ENCODE measurements at places on chromosomes 2 and 18. TPM values are rescaled to one million over a fixed set of nuclear protein-coding genes. Genes with fewer than 3 reads are reported as not detected.

The SLC19A3 gene
- 1.2 TPM for total RNA-seq

The PTPRN gene
- total RNA-seq, result 0.09 TPM

The BUB1 gene
- 9.0 TPM for total RNA-seq

The FOXD4L1 gene
- total RNA-seq, result 0.13 TPM

The DSC1 gene
- under 0.01 TPM for total RNA-seq

The PRKAG3 gene
- total RNA-seq, result 19.3 TPM

DNA sequence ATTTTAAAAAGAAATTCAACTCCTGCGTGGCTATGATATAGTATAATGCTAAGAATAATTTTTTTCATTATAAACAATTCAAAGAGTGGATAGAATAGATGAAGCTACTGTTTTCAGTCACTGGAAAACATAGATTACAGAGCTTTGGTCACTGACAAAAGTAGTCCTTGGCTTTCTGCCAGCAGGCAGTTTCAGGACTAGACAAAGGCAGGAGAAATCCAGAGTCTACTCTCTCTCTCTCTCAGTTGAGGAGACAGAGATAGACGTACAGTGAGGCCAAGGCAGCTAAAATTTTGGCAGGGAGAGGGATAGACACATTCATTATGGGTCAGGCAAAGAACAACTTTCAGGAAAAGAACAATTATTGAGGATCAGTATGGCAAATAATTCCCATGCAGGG is 491.4 kb upstream of the CRIM1 start:
- DNase-seq, result peak; percentile 57

- no peak for DNase-seq
Measured at GRCh38 chr2:26700078-26700477, 7.6 kb downstream of the KCNK3 start.

DNA sequence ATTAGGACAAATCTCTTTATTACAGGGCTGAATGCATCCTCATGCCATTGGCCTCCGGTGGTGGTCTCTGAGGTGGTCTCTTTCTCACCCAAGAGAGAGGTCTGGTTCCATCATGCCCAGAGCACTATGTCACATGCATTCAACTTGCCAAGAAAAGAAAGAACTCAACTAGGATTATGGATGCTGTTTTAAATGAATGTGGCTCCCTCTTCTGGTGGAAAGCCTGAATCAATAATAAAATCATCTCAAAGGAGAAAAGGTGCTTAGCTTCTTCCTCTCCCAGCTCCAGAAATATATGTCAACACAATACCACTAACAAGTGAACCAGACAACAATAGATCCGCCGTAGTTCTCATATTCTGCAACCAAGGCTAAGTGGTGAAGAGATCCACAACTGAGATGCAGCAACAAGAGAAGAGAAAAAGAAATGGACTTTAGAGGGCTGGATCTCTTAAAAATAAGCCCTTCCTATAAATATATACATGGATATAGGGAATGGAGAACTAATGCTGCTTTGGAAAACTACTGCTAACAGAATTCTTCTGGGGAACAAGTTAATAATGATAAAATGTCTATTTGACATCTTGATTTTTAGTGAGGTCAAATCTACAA is 396.8 kb downstream of the NCKAP5 start:
- DNase-seq, result peak; percentile 81

- no peak for DNase-seq
Measured at GRCh38 chr2:110802208-110802932, 70.0 kb downstream of the ACOXL start.

GRCh38 chr18:706405-706804 is 6.0 kb downstream of the ENOSF1 start:
- DNase-seq, result no peak

DNA sequence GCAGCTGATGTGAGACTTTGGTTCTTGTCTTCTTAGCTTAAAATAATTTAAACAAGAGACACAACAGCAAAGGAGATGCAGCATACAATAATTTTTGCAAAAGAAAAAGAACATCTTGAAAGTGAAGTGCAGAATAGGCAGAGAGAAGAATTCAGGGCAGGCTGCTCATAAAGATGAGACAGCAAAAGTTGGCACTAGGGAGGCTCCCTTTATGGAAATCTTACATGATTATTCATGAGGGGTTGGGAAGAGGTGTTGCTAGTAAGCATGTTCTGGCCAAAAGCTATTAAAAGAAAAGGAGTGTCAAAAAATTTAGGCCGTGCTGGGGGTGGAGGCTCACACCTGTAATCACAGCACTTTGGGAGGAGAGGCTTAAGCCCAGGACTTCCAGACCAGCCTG is 4.2 kb upstream of the ALPP start:
- DNase-seq, result no peak

DNA sequence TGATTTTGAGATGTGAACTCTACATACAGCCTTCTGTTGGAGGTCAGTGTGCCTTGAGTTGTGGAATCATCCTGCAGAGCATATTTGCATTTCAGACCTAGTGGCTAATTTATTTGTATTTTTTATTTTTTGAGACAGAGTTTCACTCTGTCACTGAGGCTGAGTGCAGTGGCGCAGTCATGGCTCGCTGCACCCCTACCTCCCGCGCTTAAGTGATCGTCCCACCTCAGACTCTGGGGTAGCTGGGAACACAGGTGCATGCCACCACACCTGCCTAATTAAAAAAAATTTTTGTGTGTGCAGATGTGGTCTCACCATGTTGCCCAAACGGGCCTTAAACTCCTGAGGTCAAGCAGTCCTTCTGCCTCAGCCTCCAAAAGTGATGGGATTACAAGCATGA is 104.4 kb downstream of the ASXL3 start:
- no peak for DNase-seq

DNA sequence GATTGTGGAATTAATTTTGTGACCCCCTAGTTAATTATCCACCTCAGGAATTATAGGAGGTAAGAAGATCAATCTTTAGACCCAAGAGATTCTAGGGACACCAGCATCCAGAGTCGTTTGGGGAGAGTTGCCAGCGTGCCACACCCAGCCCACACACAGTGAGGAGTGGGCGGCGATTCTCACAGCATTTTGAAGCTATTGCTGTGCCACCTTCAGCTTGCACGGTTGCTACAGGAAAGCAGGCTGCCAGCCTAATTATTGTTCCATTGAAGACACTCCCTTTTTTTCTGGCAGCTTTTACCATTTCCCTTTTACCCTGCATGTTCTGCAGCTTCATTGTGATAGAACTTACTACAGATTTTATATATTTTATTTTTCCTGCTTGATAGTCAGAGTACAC is 13.1 kb upstream of the MYL12A start:
- DNase-seq, result no peak

GRCh38 chr2:178761759-178762371 is 45.4 kb downstream of the TTN start:
- DNase-seq, result peak; percentile 51

DNA sequence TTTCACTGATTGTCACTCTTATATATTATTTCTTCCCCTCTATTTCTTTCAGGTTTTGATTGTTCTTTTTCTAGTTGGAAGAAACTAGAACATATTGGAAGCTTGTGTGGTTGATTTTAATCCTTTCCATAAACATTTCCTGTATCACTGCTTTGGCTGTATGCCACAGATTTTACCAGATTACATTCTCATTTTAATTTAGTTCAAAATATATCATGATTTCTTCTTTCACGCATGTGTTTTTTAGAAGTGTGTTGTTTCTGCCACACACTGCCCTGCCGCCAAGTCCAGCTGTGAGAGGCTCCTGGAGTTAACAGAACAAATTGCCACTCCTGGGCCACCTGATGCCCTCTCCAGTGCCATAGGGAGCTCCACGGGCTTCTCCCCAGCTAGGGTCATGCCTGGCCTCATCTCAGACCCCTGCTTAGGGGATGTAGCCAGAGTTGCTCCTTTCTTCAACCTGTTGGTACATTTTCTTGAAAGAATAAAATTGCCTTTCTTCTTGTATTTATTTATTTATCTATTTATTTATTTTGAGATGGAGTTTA is 206.2 kb upstream of the COPS8 start:
- DNase-seq, result no peak

DNA sequence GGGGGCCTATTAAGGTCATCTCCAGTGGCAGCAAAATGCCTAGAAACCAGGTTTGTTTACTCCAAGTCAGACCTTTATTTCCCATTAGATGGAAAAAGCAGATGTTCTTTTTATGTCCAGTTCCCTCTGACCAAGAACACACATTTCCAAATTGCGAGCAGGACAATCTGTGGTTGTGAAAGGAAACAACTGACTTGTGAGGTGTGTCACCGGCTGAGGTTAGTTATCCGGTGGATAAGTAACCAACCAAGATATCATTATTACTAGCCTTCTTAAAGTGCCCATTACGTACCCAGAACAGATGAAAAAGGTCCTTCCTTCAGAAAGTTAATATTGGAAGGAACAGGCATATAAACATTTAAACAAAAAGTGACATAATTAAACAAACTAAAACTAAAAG is 112.9 kb downstream of the THADA start:
- peak; percentile 80 for DNase-seq

GRCh38 chr2:33213648-33214047 is 262.8 kb upstream of the RASGRP3 start:
- DNase-seq, result no peak

- DNase-seq, result peak; percentile 56
Measured at GRCh38 chr2:75403991-75404428, 156.7 kb downstream of the EVA1A start.

DNA sequence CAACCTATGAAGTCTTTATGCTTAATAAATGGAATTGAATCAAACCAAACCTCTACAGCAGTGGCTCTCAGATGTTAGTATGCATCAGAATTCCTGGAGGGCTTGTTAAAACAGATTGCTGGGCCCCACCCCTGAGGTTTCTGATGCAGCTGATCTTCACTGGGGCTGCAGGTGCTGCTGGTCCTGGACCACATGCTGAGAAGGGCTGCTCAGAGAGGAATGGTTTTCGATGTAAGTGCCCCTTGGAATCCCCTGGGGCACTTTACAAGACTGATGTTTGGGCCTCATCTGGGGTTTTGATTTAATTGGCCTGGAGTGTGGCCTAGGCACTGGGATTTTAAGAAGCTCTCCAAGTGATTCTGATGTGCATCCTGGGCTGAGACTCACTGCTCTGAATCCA is 403.8 kb upstream of the HS6ST1 start:
- DNase-seq, result no peak

GRCh38 chr2:57314682-57315081 is 731.9 kb upstream of the VRK2 start:
- DNase-seq, result no peak

- no peak for DNase-seq
Measured at GRCh38 chr2:64641599-64641998, 12.1 kb downstream of the SERTAD2 start.

GRCh38 chr2:241936457-241937133 is 67.1 kb downstream of the RTP5 start:
- no peak for DNase-seq

GRCh38 chr2:8580316-8581233 is 101.3 kb upstream of the ID2 start:
- no peak for DNase-seq

GRCh38 chr2:73740767-73741166 is 3.6 kb upstream of the TPRKB start:
- DNase-seq, result no peak

- DNase-seq, result peak; percentile 87
Measured at GRCh38 chr18:67600181-67601180, 84.0 kb upstream of the DSEL start.

DNA sequence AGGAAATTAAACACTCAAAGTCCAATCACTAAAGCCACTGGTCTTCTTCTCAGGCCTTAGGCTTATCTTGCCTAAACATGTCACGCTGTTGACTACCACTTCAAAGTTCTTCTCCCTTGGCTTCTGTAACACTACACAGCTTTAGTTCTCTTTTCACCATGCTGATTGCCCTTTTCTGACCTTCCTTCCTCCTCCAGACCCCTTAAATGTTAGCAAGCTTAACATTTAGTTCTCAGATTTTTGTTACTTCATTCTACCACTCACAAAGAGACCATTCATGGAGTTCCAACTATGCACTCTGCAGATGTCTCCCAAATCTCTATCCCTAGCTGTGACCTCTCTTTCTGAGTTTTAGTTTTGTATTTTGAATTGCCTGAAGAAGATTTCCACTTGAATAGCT is 64.4 kb downstream of the TTC21B start:
- DNase-seq, result no peak

DNA sequence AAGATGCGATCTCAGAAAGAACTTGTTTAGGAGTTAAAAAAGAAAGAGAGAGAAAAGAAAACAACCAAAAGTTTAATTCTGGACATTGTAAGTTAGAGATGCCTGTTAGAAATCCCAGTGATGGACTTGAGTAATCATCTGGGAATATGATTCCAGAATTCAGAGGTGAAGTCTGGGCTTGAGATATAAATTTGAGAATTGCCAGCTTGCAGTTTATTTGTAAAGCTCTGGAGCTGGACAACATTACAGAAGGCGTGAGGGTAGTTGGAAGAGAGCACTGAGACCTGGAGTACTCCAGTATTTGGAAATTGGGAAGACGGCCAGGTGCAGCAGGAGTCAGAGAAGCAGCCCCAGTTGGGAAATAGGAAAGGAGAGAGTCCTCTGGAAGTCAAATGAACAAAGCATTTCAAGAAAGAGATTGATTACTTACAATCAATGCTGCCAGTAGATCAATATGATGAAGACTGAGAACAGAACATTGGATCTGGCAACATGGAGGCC is 128.8 kb upstream of the ARHGAP28 start:
- peak; percentile 48 for DNase-seq
